ENCODE measurements at places on chromosomes 12 and 14. TPM values are rescaled to one million over a fixed set of nuclear protein-coding genes. Genes with fewer than 3 reads are reported as not detected.

DNA sequence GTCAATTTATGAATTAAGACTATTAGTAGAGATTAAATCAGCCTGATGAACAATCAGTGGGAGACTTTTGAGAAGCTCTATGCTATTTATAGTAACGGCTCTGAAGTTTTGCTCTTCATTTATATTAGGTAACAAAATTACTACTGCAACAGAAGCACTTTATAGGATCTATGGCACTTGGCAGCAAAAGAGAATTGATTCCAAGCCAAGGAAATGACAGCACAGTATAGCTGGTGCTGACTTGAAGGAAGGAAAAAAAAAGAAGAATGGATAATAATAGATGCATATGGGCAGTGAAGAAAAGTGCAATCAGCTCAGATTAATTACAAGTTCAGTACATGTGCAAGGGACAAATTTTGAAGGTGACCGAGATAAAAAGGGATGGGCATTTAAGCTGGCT, 228.2 kb upstream of the PPFIA2 start:
- no peaks in the 10 kb centered on the region for H3K27me3 ChIP-seq
- no peak overlapping the region for H3K4me3 ChIP-seq
- H3K36me3 ChIP-seq: no peaks in the 10 kb centered on the region
- H3K4me1 ChIP-seq: no peaks in the 10 kb centered on the region
- DNase-seq: no peak
- H3K27ac ChIP-seq: no peak overlapping the region

DNA sequence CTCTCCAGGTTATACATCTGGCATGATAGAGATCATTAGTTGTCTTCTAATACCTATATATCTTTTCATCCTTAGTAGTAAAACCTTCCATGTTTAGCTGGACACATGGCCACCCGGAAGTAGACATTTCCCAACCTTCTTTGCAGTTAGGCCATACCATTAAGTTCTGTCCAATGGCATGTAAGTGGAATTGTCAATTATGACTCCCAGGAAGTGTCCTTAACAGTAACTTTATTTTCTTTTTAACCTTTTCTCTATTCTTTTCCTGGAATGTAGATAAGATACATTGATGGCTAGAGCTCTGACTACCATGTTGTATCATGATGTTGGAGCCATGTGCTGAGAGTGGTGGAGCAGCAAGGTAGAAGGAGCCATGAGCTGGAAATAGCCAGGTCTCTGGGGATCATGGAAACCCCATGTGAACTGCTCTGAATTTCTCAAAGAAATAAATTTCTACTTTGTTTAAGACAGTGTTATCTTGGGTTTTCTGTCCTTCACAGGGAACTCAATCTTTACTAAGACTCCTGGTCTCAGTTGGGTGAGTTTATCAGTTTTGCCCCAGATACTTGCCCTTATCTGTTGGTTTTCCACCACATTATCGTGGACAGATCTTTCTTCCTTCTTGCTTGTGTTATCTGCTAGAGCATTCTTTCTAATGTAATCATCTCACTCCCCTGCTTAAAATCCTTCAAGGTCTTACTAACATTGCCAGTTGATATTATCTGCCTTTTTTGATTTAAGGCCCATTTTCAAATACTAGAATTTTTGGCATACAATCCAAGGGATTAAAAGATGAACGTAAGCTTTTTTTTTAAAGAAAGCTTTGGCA, 5.1 kb upstream of the LTA4H start:
- H3K36me3 ChIP-seq: no peaks in the 10 kb centered on the region
- H3K4me3 ChIP-seq: no peak overlapping the region
- DNase-seq: no peak
- H3K27ac ChIP-seq: no peak overlapping the region
- no peaks in the 10 kb centered on the region for H3K4me1 ChIP-seq

The DCN gene
- 869 TPM for total RNA-seq

GRCh38 chr14:93104961-93105360, 10.8 kb downstream of the ITPK1 start:
- no peaks in the 10 kb centered on the region for H3K36me3 ChIP-seq
- no peak for DNase-seq
- H3K27me3 ChIP-seq: no peaks in the 10 kb centered on the region
- H3K4me1 ChIP-seq: no peaks in the 10 kb centered on the region
- H3K4me3 ChIP-seq: no peak overlapping the region

DNA sequence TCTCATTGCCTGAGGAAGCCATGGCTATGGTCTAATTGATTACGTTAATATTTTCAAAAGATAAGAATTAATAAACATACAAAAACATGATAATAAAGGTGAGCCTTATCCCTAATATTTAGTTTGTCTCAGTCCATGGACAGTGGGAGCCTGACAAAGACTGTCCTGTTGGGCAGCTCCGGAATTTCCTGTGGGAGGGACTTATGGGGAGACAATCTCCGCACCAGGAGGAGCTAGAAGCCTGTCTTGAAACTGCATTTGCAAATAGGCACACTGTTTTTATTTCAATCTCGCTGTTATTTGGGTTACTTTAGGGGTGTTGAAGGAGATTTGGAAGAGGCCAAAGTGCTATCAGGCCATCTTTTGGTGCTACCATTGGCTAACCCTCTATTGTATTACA, 50.8 kb upstream of the ZDHHC17 start:
- no peak overlapping the region for H3K4me3 ChIP-seq
- H3K36me3 ChIP-seq: no peaks in the 10 kb centered on the region
- no peaks in the 10 kb centered on the region for H3K27me3 ChIP-seq
- DNase-seq: no peak

The MYF5 gene
- not detected for total RNA-seq

DNA sequence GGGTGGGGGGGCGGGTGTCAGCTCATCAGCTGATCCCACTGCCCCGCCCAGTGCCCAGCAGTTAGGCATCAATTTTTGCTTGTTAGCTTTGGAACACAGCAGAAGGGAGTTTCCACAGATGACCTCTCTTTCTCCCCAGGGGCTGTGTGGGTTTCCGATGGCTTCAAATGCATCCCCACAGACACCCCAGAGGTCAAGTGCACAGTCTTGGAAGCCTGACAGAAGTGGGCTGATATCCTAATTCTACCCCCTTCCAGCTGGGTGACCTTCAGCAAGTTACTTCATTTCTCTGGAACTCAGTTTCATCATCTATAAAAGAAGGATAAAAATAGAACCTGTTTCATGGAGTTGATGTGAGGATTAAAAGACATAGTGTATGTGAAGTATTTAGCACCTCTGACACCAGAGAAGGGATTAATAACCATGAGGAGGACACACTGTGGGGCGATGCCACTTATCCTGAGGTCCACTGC, 22.0 kb downstream of the TTC9 start:
- H3K27ac ChIP-seq: peak overlapping the region; percentile 30
- no peaks in the 10 kb centered on the region for H3K27me3 ChIP-seq
- no peaks in the 10 kb centered on the region for H3K36me3 ChIP-seq
- no peak overlapping the region for H3K4me3 ChIP-seq
- H3K4me1 ChIP-seq: peaks cover 9% of the 10 kb centered on the region

GRCh38 chr14:79971330-79971729, 240.0 kb downstream of the DIO2 start:
- no peak overlapping the region for H3K27ac ChIP-seq
- DNase-seq: no peak
- H3K4me1 ChIP-seq: no peaks in the 10 kb centered on the region
- H3K27me3 ChIP-seq: no peaks in the 10 kb centered on the region
- H3K4me3 ChIP-seq: no peak overlapping the region

The KICS2 gene
- 5.7 TPM for total RNA-seq

DNA sequence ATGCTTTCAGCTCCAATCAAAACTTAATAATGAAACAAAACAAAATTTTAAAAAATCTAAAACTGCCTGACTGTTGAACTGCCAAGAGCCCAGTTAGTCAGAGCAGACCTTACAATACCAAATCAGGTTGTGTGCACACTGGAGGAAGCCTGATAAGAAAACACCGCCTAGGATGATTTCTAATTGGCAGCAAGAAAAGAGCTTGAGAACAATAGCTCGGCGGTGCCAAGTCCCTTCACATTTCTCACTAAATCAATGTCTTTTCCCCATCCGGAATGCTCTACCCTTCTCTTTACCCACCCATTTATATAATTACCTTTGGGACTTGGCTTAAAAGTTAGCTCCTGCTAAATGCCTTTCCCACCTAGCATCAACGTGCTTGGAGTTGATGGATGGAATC, 256.7 kb downstream of the C12orf75 start:
- H3K4me1 ChIP-seq: no peaks in the 10 kb centered on the region
- H3K4me3 ChIP-seq: no peak overlapping the region

- DNase-seq: no peak
- H3K4me3 ChIP-seq: no peak overlapping the region
- no peak overlapping the region for H3K27ac ChIP-seq
- peaks cover 6% of the 10 kb centered on the region for H3K4me1 ChIP-seq
- no peaks in the 10 kb centered on the region for H3K27me3 ChIP-seq
- H3K36me3 ChIP-seq: no peaks in the 10 kb centered on the region
Observed at GRCh38 chr14:74636424-74637177, 24.6 kb upstream of the LTBP2 start.

DNA sequence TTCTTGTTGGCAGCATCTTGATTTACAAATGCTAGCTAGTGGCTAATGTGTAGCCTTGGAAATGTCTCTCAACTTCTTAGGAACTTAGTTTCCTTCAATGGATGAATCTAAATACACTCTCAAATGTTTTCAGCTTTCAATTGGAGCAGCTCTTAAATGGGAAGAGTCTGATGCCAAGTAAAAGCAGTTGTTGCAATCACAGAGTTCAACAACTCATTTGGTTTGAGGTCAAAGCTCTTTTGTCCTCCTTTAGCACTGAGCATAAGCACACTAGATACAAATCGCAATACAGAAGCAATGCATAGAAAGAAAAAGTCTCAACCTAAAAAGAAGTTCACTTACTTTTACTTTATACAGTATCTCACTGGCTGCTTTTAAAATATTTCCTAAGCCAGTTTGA, 986.1 kb upstream of the FLRT2 start:
- no peaks in the 10 kb centered on the region for H3K36me3 ChIP-seq
- DNase-seq: no peak
- H3K4me3 ChIP-seq: no peak overlapping the region

The RTN1 gene
- total RNA-seq: 66.5 TPM

GRCh38 chr12:11600199-11600598, 49.3 kb upstream of the ETV6 start:
- H3K27me3 ChIP-seq: no peaks in the 10 kb centered on the region
- H3K36me3 ChIP-seq: no peaks in the 10 kb centered on the region
- no peak overlapping the region for H3K4me3 ChIP-seq
- peaks cover 3% of the 10 kb centered on the region for H3K4me1 ChIP-seq
- no peak for DNase-seq
- H3K27ac ChIP-seq: no peak overlapping the region

DNA sequence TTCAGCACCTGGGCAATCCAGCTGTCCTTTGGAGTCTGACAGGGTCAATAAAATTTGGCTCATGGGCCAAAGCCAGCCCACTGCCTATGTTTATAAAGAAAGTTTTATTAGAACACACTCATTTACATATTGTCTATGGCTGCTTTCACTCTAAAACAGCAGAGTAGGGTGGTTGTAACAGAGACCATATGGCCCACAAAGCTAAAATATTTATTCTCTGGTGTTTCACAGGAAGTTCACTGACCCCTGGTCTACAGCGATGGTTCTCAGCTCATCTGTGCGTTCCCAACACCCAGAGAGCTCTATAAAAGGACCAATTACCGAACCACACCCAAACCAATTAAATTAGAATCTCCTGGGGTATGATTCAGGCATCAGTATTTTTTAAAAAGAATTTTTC, 37.7 kb upstream of the RTRAF start:
- H3K27ac ChIP-seq: no peak overlapping the region
- H3K4me3 ChIP-seq: no peak overlapping the region
- H3K27me3 ChIP-seq: no peaks in the 10 kb centered on the region
- no peak for DNase-seq
- H3K36me3 ChIP-seq: no peaks in the 10 kb centered on the region
- H3K4me1 ChIP-seq: no peaks in the 10 kb centered on the region

GRCh38 chr14:22837750-22838538, 1.6 kb downstream of the MMP14 start:
- no peaks in the 10 kb centered on the region for H3K27me3 ChIP-seq
- peak overlapping the region; percentile 96 for H3K4me3 ChIP-seq
- peaks cover 24% of the 10 kb centered on the region for H3K36me3 ChIP-seq

The CHGA gene
- total RNA-seq: not detected

DNA sequence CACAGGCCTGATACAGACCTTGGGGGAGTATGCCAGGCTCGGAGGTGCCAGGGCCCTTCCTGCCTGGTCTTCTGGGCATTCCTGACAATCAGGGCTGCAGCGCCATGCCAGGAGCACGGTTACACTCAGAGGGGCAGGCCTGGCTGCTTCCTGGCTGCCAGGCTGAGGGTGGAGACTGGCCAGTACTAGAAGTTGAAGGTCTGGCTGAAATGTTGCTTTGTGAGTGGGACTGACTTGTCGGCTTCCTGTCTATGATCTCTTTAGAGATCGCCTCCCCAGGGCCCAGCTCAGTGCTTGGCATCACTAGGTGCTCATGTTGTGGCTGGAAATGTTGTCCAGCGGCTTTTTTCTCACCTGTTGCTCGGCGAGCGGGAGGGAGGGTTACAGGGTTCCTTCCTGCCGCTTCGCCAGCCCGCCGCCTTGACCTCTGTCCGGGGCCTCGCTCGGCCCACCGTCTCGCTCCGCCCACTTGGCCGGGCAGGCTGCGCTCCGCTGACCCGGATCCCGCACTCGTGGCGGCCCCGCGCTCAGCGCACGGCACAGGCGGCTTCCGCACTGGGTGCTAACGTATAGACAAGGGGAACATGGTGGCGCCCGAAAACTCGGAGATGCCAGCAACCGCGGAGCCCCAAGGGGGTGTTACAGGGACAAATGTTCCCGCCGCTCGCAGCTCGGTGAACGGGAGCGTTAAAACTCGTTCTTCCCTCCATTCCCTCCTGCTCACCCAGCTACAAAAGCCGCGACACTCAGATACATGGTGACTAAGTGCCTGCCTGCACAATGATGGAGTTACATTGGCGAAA, 32.6 kb downstream of the PAPLN start:
- no peaks in the 10 kb centered on the region for H3K27me3 ChIP-seq
- no peak for DNase-seq
- H3K36me3 ChIP-seq: peaks cover 9% of the 10 kb centered on the region
- peak overlapping the region; percentile 72 for H3K4me3 ChIP-seq
- H3K4me1 ChIP-seq: peaks cover 3% of the 10 kb centered on the region

The ZNF140 gene
- total RNA-seq: 16.2 TPM

DNA sequence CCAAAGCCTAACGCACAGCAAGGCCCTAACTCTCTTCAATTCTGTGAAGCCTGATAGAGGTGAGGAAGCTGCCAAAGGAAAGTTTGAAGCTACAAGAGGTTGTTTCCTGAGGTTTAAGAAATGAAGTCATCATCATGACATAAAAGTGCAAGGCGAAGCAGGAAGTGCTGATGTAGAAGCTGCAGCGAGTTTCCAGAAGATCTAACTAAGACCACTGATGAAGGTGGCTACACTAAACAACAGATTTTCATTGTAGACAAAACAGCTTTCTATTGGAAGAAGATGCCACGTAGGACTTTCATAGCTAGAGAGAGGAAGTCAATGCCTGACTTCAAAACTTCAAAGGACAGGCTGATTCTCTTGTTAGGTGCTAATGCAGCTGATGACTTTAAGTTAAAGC, 385.6 kb upstream of the OR4E1 start:
- no peaks in the 10 kb centered on the region for H3K36me3 ChIP-seq
- DNase-seq: no peak
- no peaks in the 10 kb centered on the region for H3K27me3 ChIP-seq

Data from thoracic aorta (tissue), 2 donors.